Cardiac muscle cell (in vitro differentiated cells and primary cell): ENCODE measurements at places on chromosomes 1 and 21. TPM values are rescaled to one million over a fixed set of nuclear protein-coding genes. Genes with fewer than 3 reads are reported as not detected.

DNA sequence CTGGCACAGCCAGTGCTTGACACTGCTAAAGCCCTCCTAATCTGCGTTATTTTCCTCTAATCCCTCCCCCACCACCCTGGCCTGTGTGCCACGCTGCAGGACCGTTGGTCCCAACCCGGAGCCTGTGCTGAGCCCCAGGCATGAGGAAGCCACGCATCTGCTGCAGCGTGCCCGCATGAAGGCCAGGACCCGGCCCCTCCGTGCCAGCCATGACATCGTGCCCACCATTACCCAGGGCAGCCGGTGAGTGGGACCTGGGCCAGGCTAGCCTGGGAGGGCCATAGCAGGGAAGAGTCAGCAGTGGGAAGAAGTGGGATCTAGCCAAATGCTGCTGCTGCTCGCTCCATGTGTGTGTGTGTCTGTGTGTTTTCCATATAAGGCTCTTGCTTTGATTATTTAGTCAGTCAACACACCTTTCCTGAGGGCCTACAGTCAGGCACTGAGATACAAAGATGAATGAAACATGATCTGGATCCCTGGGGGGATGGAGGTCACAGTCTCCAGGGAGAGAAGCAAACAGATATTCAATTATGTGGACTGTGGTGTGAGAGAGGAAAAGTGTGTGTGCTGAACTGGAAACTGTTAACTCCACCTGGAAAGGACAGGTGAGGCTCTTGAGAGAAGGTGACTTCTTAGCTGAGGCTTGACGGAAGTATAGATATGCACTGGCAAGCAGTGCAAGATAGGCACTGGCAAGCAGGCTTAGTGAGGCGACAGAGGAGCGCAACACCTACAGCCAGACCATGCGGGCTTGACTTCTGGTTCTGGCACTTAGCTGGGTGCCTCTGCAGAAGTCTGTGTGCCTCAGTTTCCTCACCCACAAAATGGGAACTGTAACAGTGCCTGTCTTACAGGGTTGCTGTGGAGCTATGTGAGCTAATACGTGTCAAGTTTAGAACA is 15.9 kb downstream of the KIAA1614 start:
- peak overlapping the region; percentile 72 for H3K27ac ChIP-seq
- no peaks in the 10 kb centered on the region for H3K27me3 ChIP-seq
- no peak overlapping the region for H3K4me3 ChIP-seq
- no peak for DNase-seq

DNA sequence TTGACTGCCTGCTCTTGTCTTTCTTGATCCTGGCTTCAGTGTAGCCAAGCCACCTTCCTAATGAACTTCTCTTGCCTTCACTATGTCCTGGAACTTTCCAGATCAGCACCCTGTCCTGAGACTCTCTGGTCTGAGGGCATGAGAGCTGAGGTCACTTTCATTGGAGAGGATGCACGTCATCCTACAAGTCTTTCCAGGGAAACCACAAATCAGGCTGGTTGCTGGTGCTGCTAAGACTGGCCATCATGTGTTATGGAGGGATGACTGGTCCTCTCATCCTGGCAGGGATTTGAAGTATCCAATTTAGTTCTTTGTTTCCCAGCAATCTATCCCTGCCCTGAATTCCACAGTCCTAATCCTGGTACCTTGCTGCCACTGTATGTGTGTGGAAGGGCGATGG is 228.6 kb downstream of the GPATCH2 start:
- H3K4me3 ChIP-seq, result no peak overlapping the region
- no peaks in the 10 kb centered on the region for H3K27me3 ChIP-seq
- no peak for DNase-seq
- H3K27ac ChIP-seq, result no peak overlapping the region
- H3K4me1 ChIP-seq, result no peaks in the 10 kb centered on the region
- no peaks in the 10 kb centered on the region for H3K36me3 ChIP-seq

DNA sequence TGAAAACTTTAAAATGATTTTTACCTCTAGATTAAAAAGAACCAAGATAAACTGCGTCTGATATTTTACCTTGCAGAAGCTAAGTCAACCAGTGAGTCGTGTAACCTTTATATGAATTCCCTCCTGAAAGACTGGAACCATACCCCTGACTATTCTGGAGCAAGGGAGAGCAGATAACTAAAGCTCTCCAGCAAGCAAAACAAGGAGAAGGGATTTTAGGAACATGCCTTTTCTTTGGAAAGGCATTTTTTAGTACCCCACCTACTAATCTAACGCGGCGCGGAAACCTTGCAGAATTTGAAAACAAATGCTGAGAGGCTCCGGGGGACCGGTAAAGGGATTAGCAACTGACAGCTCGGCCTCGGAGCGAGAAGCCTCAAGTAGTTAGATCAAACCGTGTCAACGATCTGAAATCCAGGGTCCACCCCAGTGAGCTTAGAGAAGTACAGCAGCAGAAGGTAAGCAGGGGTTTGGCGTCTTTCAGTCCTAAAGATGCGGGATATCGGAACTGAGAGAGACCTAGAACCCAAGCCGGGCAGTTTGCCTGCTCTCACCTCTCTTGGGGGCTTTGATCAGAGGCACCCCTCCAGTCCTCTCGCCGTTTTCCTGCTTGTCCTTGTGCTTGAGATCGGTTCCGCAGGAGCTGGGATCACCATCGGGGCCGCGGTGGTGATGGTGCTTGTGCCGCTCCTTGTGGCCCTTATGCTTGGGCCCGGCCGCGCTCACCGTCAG is 954 bp downstream of the RSBN1 start:
- peak overlapping the region; percentile 84 for H3K27ac ChIP-seq
- H3K27me3 ChIP-seq, result no peaks in the 10 kb centered on the region
- H3K36me3 ChIP-seq, result no peaks in the 10 kb centered on the region
- peak overlapping the region; percentile 59 for H3K4me3 ChIP-seq
- peaks cover 13% of the 10 kb centered on the region for H3K4me1 ChIP-seq

- no peaks in the 10 kb centered on the region for H3K4me1 ChIP-seq
- no peak overlapping the region for H3K4me3 ChIP-seq
- H3K36me3 ChIP-seq, result no peaks in the 10 kb centered on the region
Observed at GRCh38 chr1:91857557-91858239, 28.3 kb downstream of the TGFBR3 start.

- no peaks in the 10 kb centered on the region for H3K36me3 ChIP-seq
- peaks cover 6% of the 10 kb centered on the region for H3K4me1 ChIP-seq
- peak; percentile 38 for DNase-seq
Observed at GRCh38 chr1:178506669-178507068, 6.2 kb upstream of the TEX35 start.

The GBP5 gene
- polyA plus RNA-seq, result 0.29 TPM in 1 of 2 replicates, not detected in the other

The FAM78B gene
- 0.57 TPM in 1 of 2 replicates, not detected in the other for polyA plus RNA-seq

The SOX13 gene
- polyA plus RNA-seq, result 34.8 and 45.2 TPM in 2 replicates
